Chondrocyte (in vitro differentiated cells): ENCODE measurements at places on chromosomes 12 and 14. TPM values are rescaled to one million over a fixed set of nuclear protein-coding genes. Genes with fewer than 3 reads are reported as not detected.

GRCh38 chr12:128323145-128323920 is 56.4 kb downstream of the TMEM132C start:
- no peaks in the 10 kb centered on the region for H3K4me1 ChIP-seq
- H3K27ac ChIP-seq: no peak overlapping the region
- DNase-seq: no peak
- H3K4me3 ChIP-seq: no peak overlapping the region
- H3K27me3 ChIP-seq: peaks cover 2% of the 10 kb centered on the region

GRCh38 chr14:93520053-93520607 is 89.4 kb downstream of the UNC79 start:
- no peaks in the 10 kb centered on the region for H3K27me3 ChIP-seq
- H3K27ac ChIP-seq: no peak overlapping the region
- H3K36me3 ChIP-seq: no peaks in the 10 kb centered on the region
- no peak for DNase-seq
- H3K4me3 ChIP-seq: no peak overlapping the region

DNA sequence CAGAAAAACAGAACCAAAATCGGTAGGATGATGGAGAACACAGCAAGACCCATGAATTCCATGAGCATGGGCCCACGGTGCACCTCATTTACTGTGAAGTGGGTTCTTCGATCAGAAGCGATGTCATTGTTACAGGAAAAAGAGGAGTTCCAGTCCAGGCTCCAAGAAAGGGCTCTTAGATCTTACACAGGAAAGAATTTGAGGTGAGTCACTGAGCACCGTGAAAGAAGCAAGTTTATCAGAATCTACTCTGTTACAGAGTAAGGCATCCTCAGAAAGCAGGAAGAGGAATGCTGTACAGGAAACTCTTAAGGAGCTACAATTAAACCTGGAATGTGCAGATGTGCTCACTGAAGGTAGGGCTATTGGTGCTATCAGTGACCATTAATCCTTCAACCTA is 11.6 kb upstream of the CHFR start:
- DNase-seq: no peak
- no peak overlapping the region for H3K4me3 ChIP-seq
- H3K4me1 ChIP-seq: no peaks in the 10 kb centered on the region
- H3K36me3 ChIP-seq: peaks cover 2% of the 10 kb centered on the region
- no peak overlapping the region for H3K27ac ChIP-seq
- no peaks in the 10 kb centered on the region for H3K27me3 ChIP-seq

The IL31 gene
- not detected in 3 replicates for total RNA-seq

The EMP1 gene
- 30.7 to 58.3 TPM (median 35.7 TPM) in 3 replicates for total RNA-seq

- H3K27me3 ChIP-seq: no peaks in the 10 kb centered on the region
- no peak for DNase-seq
- H3K4me3 ChIP-seq: no peak overlapping the region
- H3K27ac ChIP-seq: no peak overlapping the region
- no peaks in the 10 kb centered on the region for H3K36me3 ChIP-seq
These were observed 440.8 kb downstream of the NRXN3 start for GRCh38 chr14:78610994-78611393.
